GM19239 (cell line): ENCODE measurements at places on chromosomes 1 and 21.

DNA sequence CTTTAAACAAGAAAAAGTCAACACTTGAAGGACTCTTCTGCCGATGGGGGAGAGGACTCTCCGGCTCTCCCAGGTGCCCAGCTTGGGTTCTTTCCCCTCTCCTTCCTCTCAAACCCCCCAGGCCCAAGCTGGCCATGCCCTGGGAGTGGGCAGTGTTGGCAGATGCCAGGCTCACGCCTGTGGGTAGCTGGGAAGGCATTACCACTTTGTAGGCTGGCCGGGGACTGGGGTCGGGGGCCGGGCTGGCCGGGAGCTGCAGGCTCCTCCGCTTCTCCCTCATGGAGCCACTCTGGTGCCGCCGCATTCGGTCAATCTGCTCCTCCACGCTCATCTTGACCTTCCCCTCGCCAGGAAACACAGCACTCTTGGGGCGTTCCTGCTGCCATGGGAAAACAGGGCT is 16.4 kb upstream of the GOLT1A start:
- no peak for DNase-seq

GRCh38 chr1:238745069-238745468 is 641.3 kb upstream of the CHRM3 start:
- DNase-seq = no peak

- no peak for DNase-seq
These were observed 8.0 kb downstream of the KCNC4 start for GRCh38 chr1:110218137-110218536.

DNA sequence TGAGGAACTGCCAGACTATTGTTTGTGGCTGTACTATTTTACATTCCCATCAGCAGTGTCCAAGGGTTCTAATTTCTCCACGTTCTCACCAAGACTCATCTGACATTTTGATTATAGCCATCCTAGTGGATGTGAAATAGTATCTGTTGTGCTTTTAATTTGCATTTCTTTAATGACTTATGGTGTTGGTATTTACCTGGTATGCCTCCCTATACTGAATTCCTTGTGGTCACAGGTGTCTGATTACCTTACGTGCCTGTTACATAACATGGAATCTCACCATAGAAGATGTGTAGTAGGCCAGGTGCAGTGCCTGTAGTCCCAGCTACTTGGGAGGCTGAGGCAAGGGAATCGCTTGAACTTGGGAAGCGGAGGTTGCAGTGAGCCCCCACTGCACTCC is 13.5 kb downstream of the ZYG11A start:
- no peak for DNase-seq

DNA sequence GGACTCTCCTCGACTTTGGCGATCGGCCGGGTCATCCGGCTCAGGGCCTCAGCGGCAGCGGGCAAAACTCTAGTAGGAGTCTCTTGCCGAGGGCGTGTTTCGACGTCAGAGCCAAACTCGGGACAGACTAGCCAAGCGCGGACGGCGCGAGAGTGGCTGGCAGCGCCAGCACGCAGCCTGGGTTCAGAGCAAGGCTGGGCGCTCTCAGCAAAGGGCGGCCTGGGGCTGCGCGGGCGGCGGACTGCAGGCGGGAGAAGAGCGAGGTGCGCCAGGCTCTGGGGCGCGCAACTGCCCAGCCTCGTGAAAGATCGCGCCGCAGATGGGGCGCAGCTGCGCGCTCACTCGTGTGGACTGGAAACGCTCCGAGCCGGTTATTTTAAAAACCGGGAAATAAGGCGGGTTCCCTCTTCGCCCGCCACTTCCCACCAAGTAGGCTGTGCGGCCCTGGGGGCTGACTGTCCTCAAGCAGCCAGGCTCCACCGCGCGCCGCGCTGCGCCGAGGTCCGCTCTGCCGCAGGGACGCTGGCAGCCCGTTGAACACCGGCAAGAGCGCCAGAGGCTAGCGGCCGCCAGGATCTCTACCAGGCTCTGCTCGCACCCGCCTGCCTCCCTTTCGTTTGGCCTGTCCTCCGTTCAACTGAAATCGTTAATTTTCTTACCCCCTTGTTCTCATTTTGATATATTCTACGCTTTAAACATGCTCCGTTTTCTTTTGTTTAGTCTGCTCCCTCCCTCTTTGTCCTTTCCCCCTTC is 2.4 kb downstream of the ALX3 start:
- DNase-seq = no peak

- DNase-seq = no peak
These were observed 10.3 kb downstream of the ALX3 start for GRCh38 chr1:110060034-110060661.

DNA sequence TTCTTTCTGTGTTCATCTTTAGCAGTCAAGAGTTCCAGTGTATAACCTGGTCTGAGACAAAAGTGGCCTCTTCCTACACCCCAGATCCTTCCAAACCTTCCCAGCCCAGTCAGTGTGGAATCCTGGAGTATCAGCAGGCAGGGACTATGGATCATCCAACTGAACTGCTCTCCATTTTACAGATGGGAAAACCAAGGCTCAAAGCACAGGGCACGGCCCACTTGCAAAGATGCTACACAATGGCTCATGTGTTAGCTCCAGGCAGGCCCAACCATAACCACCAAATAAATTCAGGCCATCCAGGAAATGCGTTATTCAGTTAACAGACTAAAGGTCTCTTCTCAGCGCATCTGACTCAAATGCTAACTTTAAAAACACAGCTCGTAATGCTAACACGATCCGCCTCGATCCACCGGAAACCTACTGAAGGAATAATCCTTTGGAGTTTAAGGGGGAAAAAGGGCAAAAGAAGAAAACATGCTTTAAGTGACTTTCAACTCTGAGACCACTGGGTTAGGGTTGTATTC is 7.1 kb downstream of the GLIS1 start:
- no peak for DNase-seq
